ENCODE measurements at places on chromosomes 1 and 21.

DNA sequence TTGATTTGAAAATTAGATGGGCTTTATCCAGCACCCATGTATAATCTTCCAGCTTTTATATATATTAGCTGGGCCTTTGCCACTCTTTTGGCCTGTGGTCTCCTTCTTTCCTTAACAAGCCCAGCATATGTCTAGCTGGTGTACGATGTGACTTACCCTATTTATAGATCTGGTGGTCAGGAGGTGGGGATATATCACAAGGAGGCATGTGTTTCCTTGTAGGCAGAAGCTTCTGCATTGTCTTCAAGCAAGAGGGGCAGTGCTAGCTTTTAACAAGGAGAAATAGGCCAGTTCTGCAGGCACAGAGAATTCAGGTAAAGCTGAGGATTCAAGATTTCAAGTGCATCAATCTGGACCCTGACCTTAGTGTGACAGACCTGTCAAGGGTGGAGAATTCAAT, 38.0 kb upstream of the DNASE2B start:
- no peak for DNase-seq

DNA sequence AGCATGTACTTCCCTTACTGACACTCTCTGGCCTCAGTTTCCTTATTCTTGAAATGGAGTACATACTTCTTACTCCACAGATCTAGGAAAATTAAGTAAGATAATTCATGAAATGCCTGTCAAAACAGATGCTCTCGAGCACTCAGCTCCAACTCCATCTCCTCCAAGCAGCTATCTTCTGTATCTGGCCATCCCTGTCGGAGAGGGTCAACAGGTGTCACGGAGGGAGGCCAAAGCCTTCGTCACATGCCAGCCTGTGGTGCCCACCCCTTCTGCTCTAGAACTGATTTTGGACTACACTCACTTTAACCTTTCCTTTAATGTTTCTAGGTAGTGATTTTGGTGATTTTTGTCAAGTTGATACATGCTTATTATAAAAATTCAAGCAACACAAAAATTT, 18.8 kb upstream of the PKP1 start:
- DNase-seq = no peak

GRCh38 chr1:36714301-36714700, 231.6 kb upstream of the CSF3R start:
- DNase-seq = no peak

GRCh38 chr1:59990470-59990869, 63.9 kb upstream of the CYP2J2 start:
- no peak for DNase-seq

DNA sequence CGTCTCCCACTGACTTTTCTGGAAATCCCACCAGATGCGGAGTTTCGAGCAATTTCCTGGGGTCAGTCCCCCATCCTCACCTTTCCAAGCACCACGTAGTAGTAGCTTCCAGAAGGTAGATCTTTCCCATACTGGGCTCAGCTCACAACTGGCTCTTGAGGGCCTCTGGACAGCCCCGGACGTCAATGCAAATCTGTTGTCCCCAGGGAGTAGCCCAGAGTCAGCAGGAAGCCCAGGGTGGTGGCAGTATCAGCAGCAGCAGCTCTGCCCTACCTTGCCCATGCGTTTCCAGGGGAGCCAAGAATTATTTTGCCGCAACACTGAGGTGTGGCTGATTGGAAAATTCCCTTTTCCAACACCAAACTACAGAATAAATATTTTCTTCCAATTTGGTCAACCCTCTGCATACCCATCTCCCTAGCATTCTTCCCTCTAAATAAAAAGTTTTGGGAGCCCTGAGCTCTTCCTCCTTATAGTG, 70.3 kb downstream of the CD46 start:
- no peak for DNase-seq

DNA sequence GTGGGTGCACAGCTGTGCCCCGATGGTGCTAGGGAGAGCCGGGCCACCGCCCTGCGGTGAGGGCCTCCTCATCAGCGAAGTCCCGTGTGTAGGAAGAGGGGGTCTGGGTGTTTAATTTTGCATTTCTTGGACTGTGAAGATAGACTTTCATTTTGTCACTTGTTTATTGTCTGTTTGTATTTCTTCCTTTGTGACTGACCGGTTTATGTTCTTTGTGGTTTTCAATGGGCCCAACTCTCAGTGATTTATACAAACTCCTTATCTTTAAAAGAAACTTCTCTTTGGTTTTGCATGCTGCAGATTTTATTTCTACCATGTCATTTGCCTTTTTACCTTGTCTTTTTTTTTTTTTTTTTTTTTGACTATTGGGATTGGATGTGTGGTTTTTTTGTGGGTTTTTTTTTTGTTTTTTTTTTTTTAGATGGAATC, 65.1 kb downstream of the COL18A1 start:
- DNase-seq = no peak

- DNase-seq = peak; percentile 72
These were observed 1.9 kb downstream of the TAGLN2 start for GRCh38 chr1:159923203-159924024.

GRCh38 chr1:181175955-181176354, 87.5 kb downstream of the IER5 start:
- no peak for DNase-seq

- no peak for DNase-seq
These were observed 4.9 kb upstream of the OTUD3 start for GRCh38 chr1:19877181-19877750.

DNA sequence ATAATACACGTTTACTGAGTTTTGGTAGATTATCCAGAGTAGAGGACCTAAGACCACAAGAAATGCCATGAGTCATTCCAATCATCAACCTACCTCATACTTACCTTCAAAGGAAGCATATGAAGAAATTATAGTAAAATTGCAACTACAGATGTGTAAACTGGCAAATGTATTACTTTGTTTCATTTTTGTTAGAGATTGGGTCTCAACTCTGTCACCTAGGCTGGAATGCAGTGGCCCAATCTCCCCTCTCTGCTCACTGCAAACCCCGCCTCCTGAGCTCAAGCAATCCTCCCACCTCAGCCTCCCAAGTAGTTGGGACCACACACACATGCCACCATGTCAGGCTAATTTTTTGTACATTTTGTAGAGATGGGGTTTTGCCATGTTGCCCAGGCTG, 5.2 kb downstream of the TMCO1 start:
- no peak for DNase-seq

- no peak for DNase-seq
These were observed 30.6 kb downstream of the CAPN2 start for GRCh38 chr1:223742856-223743517.

DNA sequence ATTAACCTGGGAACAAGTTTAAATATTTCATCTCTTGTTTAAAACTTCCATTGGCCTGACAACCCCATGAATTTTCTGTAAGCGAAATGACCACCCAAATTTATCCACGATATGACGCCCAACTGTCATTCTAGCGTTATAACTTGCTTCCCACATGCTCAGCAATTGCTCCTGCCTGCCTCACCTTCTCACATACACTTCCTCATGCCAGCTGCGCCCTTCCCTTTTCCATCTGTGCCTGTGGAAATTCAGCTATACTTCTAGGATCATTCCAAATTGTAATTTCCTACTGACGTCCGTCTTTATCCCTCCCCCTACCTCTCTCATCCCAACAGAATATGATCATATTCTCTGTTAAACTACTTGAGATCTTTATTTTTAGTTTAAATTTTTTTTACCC, 248.0 kb downstream of the RGS7 start:
- no peak for DNase-seq

GRCh38 chr1:30476911-30477459, 246.4 kb downstream of the MATN1 start:
- DNase-seq = no peak

DNA sequence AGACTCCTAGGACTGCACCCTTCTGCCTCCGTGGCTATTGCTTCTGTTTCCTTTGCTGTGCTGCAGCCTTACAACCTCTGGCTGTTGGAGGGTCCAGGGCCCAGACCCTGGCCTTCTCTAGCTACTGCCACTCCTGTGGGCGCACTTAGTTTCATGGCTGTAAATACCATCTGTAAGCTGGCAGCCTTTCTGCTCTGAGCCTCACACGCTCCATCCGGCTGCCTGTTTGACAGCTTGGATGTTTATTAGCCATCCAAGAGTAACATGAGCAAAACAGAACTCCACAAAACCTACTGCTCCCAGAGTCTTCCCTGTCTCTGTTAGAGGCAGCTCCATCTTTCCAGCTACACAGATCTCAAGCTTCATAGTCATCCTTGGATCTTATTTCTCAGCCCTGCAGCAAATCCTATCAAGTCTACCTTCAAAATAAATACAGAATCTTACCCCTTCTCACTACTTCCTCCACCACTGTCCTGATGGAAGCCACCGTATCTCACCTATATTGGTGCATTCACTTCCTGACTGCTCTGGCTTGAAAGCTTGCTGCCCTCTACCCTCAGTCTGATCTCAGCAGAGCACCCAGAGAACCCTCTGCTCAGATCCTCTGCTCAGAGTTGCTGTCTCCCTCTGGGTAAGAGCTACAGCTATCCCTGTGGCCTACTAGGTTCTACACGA, 19.1 kb downstream of the SLC25A33 start:
- DNase-seq = no peak

- no peak for DNase-seq
These were observed 41.6 kb downstream of the KIRREL1 start for GRCh38 chr1:158035014-158035413.

DNA sequence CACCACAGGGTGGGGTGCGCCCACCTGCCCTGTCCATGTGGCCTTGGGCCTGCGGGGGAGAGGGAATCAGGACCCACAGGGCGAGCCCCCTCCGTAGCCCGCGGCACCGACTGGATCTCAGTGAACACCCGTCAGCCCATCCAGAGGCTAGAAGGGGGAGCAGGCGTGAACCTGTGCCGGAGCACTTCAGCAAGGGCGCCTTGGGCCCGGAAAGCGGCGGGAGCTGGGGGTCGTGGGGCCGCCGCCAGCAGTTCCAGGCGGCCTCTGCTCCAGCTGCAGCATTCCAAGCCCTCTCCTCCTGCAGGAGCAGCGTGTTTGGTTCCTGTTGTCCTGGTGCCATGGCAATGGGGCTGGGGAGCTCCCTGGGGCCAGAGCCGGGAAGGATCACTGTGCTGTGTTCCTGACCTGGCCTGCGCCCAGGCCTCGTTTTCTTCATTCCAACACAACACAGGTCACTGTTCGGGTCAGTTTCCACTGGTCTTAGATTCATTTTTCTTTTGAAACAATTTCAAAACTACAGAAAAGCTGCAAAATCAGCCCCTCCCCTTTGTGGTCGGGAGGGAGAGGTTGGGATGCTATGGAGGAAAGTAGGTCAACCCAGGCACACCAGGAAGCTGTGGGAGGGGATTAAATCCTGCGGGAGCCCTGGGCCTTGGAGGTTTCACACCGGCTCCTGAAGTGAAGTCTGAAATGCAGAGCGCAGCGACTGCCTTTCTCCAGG, 18.8 kb downstream of the SLX9 start:
- DNase-seq = peak; percentile 77

- DNase-seq = peak; percentile 12
These were observed 126.7 kb upstream of the CACHD1 start for GRCh38 chr1:64343105-64343822.

DNA sequence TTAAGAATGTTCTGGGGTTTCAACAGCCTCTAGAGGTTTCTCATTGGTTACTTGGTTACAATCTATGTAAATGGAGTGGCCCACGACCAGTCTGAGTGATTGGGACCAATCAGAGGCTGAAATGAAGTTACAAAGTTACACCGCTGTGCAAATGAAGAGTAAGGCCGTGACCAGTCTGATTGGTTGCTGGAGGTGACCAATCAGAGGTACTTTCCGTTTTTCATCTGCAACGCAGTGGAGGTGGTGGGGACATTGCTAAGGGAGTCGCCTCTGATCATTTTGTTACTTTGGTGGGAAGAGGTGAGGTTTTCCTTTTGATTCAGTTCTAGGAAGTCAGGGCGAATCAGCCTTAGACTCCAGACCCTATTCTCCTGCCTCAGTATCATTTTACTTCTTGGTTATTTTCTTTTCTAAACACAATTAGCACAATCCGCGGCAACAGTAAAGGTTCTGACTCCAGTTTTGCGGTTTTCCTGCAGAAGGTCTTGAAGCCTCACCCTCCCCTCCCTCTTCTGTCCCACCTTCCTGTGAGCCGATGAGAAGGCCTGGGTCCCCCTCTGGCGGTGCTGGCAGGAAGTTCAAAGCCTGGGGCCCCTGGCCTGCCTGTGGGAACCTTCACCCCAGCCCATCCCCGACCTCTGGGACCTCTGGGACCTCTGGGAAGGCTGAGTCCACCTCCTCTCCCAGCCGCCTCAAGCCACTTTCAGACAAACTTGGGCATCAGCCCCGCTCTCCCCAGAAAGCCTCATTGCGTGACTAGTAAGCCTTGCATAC, 38.7 kb upstream of the TTC34 start:
- DNase-seq = no peak

DNA sequence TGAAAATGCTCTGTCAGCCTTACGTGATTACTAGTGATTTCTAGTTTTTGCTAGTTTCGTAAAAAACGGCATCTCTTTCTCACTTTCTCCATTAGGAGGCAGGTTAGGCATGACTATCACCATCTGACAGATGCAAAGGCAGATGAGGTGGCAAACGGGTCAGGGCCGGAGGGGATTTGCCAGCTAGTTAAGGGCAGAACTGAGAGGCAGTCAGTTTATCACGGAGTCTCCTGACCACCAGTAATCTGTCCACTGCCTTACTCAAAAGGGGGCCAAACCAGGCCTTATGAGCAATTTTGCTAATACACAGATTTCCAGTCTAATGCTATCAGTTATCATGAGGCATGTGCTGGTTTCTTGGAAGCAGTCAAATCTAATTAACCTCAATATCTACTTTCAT, 159.3 kb downstream of the TSEN15 start:
- DNase-seq = no peak

DNA sequence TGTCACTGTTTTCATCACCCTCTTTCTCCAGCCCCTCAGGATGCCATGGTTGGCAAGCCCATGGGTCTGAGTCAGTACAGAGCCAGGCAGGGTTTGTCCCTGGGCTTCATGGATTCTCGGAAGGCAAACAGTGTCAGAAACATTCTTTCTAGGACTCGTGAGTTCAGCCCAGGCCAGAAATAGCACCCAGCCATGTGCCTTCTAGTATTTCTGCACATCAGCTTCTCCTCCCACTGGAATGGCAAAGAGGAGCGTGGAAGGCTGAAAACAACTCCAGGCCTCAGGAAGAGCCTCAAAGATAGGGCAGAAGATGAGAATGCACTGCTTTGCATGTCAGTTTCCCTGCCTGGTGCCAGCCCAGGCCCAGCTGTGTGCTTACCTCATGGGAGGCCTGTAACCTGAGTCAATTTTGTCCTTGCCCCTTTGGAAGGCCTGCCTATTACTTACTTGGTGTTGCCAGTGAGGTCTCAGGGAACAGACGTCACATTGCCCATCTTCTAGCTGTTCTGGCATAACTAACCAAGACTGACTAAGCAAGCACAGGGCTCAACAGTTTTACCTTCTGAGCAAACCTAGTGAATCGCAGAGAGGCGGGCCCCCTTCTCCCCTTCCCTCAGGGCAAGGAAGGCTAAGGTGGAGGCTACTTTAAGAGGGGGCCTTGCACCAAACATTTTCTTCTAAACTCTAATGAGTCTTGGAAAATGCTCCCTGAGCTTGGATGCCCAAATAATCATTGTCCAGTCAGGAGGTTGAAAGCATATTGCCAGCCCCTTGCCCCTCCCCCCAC, 42.4 kb downstream of the GLUL start:
- no peak for DNase-seq

DNA sequence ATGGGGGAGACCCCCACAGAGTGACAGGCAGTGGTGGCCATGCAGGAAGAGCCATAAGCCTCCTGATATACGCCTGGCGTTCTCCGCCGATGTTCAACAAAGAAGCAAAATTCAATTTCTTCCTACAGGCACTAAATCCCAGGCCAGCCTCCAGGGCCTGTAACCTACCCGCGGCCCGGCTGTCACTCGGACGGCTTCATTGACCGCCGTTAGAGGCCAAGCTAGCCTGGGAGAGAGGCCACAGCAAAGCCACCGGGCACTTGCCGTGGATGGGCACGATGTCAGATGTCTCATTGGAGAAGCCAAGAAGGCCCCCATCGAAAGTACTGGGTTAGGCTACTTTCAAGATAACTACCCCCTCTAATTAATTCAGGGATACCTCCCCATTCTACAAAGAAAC, 9.7 kb downstream of the ADGRB2 start:
- no peak for DNase-seq
